Metanephros (tissue), 2 donors: ENCODE measurements at places on chromosomes 1 and 21. TPM values are rescaled to one million over a fixed set of nuclear protein-coding genes. Genes with fewer than 3 reads are reported as not detected.

The IGSF8 gene
- total RNA-seq, result 32.8 TPM

The TP73 gene
- 1.1 TPM for total RNA-seq

The IFI44L gene
- total RNA-seq, result 8.1 TPM

The KRTAP21-2 gene
- total RNA-seq, result not detected

The HENMT1 gene
- total RNA-seq, result 6.2 TPM

The LCE1A gene
- not detected for total RNA-seq

The SLC39A1 gene
- total RNA-seq, result 69.7 TPM

The FTCD gene
- 23.6 TPM for total RNA-seq

The ANKRD34A gene
- total RNA-seq, result 0.41 TPM

The TRIM46 gene
- total RNA-seq, result 2.3 TPM

The DNAJC28 gene
- 2.2 TPM for total RNA-seq

The CENPF gene
- total RNA-seq, result 17.6 TPM

The SPRR2A gene
- not detected for total RNA-seq
